ENCODE measurements at places on chromosomes 11 and 22.

GRCh38 chr22:17562906-17563870 lies at the start of gene SLC25A18:
Gene SLC25A18 (plus strand): TSS chr22:17563498. CDS start chr22:17579945, 16,447 bp downstream.
- DNase-seq: no peak
- H3K36me3 ChIP-seq: no peaks in the 10 kb centered on the region
- peaks cover 12% of the 10 kb centered on the region for H3K4me1 ChIP-seq
- H3K27ac ChIP-seq: no peak within 1 kb of the TSS

GRCh38 chr11:76859708-76860227 lies 950 bp upstream of the ACER3 start:
- no peak overlapping the region for H3K27ac ChIP-seq
- H3K4me1 ChIP-seq: peaks cover 27% of the 10 kb centered on the region
- no peaks in the 10 kb centered on the region for H3K36me3 ChIP-seq
- no peak overlapping the region for H3K4me3 ChIP-seq
- H3K27me3 ChIP-seq: no peaks in the 10 kb centered on the region

- H3K4me1 ChIP-seq: peaks cover 26% of the 10 kb centered on the region
- no peaks in the 10 kb centered on the region for H3K36me3 ChIP-seq
- H3K4me3 ChIP-seq: no peak overlapping the region
- H3K27me3 ChIP-seq: no peaks in the 10 kb centered on the region
- DNase-seq: no peak
- no peak overlapping the region for H3K27ac ChIP-seq
Observed at GRCh38 chr22:28869736-28870135, 13.6 kb upstream of the ZNRF3 start.

- no peak overlapping the region for H3K27ac ChIP-seq
- peaks cover 35% of the 10 kb centered on the region for H3K4me1 ChIP-seq
- DNase-seq: no peak
- H3K27me3 ChIP-seq: no peaks in the 10 kb centered on the region
- no peak overlapping the region for H3K4me3 ChIP-seq
- no peaks in the 10 kb centered on the region for H3K36me3 ChIP-seq
Observed at GRCh38 chr11:28835317-28835716, 727.1 kb downstream of the METTL15 start.

GRCh38 chr11:31641477-31642062 lies 132.0 kb downstream of the ELP4 start:
- no peaks in the 10 kb centered on the region for H3K27me3 ChIP-seq
- no peak overlapping the region for H3K4me3 ChIP-seq
- H3K27ac ChIP-seq: no peak overlapping the region

- H3K4me1 ChIP-seq: no peaks in the 10 kb centered on the region
- no peak for DNase-seq
- H3K36me3 ChIP-seq: no peaks in the 10 kb centered on the region
Observed at GRCh38 chr22:16969508-16970327, 38.3 kb downstream of the GAB4 start.

DNA sequence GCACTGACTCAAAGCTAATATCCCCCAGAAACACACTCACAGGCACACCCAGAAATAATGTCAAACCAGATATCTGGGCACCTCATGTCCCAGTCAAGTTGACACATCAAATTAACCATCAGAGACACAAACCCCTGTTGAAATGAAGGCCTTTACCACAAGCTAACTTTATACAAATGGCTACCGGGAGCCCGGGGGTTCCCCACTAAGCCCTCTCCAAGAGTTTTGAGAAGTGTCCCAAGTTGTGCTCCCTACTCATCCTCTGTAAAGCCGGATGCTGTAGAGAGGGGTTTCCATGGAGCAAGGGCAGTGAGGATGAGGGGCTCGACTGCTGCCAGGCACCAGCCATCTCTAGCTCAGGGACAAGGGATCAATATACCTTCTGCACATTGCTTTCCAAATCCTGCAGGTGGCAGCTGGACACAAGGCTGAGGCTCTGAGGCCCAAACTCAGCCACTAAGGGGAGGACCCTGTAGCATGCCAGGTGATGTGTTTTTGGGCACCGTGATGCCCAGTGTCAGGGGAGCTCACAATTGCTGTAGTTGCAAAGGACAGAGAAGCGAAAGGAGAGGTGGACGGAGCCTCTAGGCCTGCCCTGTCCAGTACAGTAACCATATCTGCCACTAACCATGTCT lies 145.7 kb downstream of the TTC17 start:
- no peak overlapping the region for H3K27ac ChIP-seq
- H3K27me3 ChIP-seq: no peaks in the 10 kb centered on the region
- H3K4me3 ChIP-seq: no peak overlapping the region

GRCh38 chr11:115670538-115671205 lies 166.5 kb upstream of the CADM1 start:
- no peaks in the 10 kb centered on the region for H3K36me3 ChIP-seq
- no peaks in the 10 kb centered on the region for H3K27me3 ChIP-seq
- no peak overlapping the region for H3K27ac ChIP-seq
- H3K4me3 ChIP-seq: no peak overlapping the region
- H3K4me1 ChIP-seq: no peaks in the 10 kb centered on the region

GRCh38 chr11:110095554-110095953 lies 2.4 kb downstream of the ZC3H12C start:
- DNase-seq: no peak
- H3K27ac ChIP-seq: no peak overlapping the region
- H3K4me1 ChIP-seq: peaks cover 17% of the 10 kb centered on the region
- H3K36me3 ChIP-seq: no peaks in the 10 kb centered on the region

GRCh38 chr11:117315285-117316196 lies 515 bp downstream of the BACE1 start:
- H3K4me3 ChIP-seq: peak overlapping the region; percentile 70
- DNase-seq: peak; percentile 32
- H3K27me3 ChIP-seq: no peaks in the 10 kb centered on the region
- peaks cover 7% of the 10 kb centered on the region for H3K4me1 ChIP-seq

- no peaks in the 10 kb centered on the region for H3K36me3 ChIP-seq
- DNase-seq: no peak
- no peak overlapping the region for H3K27ac ChIP-seq
- no peaks in the 10 kb centered on the region for H3K27me3 ChIP-seq
Observed at GRCh38 chr22:24322522-24322921, 51.9 kb downstream of the SPECC1L start.

- H3K4me3 ChIP-seq: no peak overlapping the region
- H3K36me3 ChIP-seq: no peaks in the 10 kb centered on the region
- no peaks in the 10 kb centered on the region for H3K27me3 ChIP-seq
Observed at GRCh38 chr11:64371201-64371600, 12.2 kb downstream of the RPS6KA4 start.

DNA sequence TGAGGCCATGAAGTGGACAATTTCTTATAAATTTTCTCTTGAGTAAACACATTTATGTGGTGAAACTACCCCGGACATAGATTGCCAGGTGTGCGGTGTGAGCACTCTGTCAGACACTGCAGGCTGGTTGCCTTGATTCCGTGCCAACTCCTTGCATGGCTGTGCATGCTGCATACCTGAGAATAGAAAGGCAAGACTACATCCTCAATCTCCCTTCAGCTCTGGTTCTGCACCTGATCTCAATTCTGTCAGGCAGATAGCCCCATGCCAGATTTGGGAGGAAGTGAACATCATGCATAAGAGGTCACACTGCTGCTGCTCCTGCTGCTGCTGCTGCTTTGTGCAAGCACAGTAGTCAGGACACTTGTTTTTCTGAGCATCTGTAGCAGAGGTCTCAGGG lies 42.5 kb upstream of the DEUP1 start:
- no peak overlapping the region for H3K4me3 ChIP-seq
- no peak overlapping the region for H3K27ac ChIP-seq
- H3K36me3 ChIP-seq: no peaks in the 10 kb centered on the region
- no peaks in the 10 kb centered on the region for H3K4me1 ChIP-seq
- no peaks in the 10 kb centered on the region for H3K27me3 ChIP-seq

DNA sequence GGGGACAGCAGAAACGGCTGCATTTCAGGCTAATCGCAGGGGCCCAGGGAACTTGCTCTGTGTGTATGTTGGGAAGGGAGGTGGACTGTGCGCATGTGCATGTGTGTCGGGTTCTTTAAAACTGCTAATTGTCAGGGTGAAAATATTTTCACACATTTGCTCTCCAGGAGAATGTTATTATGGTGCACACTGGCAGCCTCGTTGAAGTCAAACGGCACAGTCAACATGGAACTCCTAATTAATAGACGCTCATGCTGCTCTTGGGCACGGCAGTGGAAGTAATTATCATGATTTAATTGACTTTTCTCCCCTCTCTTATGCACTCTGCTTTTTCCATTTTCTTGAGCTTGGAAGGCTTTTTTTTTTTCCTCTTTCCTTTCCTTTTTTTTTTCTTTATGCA lies 92.6 kb downstream of the TSPAN18 start:
- H3K4me1 ChIP-seq: 0 out of 2 replicates have a peak, but pooled peaks cover 5% of the 10 kb centered on the region
- H3K27ac ChIP-seq: no peak overlapping the region
- no peaks in the 10 kb centered on the region for H3K36me3 ChIP-seq
- DNase-seq: no peak

DNA sequence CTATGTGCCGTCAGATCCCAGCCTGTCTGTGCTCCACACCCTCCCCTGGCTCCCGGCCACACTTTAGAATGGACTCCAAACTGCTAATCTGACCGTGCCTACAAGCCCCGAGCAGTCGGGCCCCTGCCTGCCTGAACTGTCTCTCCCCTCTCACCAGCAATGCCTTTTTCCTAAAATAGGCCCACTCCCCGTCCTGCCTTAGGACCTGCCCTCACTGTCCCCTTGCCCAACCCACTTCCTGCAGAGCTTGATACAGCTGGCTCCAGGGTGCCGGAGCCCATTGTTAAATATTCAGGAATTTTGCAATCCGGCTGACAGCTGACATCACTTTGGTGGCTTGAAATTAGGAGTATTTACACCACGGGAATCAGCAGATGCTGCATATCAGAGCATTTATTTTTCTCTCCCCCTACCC lies 21.4 kb downstream of the MN1 start:
- no peaks in the 10 kb centered on the region for H3K27me3 ChIP-seq
- H3K36me3 ChIP-seq: no peaks in the 10 kb centered on the region
- H3K27ac ChIP-seq: no peak overlapping the region

All from Caco-2 (cell line).